Transverse colon (tissue), 4 donors: ENCODE measurements at places on chromosomes 4 and X.

DNA sequence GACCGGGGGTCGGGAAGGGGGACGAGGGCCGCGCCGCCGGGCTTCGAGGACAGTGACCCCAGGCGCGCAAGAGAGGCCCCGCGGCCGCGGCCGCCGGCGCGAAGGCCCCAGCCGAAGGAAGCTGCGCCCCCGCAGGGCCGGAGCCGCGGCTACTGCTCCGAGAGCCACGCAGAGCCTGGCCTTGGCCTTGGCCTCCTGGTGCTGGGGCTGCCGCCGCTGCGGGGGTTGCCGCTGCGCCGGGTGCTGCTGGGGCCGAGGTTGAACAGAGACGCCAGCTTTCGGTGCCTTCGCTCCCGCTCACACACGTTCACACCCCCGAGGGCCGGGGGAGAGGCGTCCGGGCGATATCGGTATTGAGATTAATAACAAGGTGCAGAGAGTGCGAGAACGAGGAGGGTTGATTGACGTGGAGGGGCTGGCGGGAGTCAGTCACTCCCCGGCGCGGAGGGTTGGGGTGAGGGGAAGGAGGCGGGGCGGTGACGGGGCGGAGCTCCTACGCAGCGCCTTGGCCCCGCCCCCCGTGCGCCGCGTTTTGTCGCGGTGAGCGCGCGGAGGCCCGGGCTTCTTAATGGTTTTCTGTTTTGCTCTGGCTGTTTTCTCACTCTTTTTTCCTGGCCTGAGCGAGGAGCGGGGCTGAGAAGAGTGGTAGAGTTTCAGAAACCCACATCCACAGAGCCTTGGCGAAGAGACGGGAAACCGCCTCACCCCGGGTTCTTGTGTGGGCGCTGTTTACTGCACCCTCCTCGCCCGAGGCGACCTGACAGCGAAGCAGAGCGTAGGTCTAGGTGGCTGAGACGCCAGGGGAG, 878 bp upstream of the CNOT6L start:
- DNase-seq: peak; percentile 96

GRCh38 chr4:44487341-44487740, 38.7 kb upstream of the KCTD8 start:
- no peak for DNase-seq

GRCh38 chr4:182449930-182450439, 206.8 kb downstream of the TENM3 start:
- no peak for DNase-seq

DNA sequence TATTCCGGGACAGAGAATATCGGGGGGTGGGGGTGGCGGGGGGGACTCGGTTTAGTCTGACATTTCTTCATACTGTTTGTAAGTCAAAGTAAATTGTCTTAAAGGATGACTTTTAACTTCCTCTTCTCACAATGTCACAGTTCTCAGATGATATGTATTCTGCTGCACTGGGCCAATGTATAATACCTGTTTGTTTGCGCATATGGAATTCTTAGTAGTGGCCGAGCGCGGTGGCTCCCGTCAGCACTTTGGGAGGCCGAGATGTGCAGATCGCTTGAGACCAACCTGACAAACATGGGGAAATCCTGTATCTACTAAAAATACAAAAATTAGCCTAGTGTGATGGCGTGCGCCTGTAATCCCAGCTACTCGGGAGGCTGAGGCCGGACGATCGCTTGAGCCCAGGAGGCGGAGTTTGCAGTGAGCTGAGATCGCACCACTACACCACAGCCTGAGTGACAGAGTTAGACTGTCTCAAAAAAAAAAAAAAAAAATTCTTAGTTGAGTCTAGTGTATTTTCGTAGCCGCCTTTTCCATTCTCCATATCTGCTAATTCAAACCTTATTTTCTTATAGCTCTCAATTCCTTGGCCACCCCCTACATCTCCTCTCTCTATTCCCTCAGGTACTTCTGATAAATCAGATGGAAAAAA, 851 bp downstream of the POLR2B start:
- DNase-seq: peak; percentile 31

GRCh38 chr4:139535871-139536234, 20.2 kb downstream of the SETD7 start:
- no peak for DNase-seq
